ENCODE measurements at places on chromosomes 11 and 22.

GRCh38 chr11:75968021-75968625 is 153.1 kb downstream of the UVRAG start:
- no peak for DNase-seq

DNA sequence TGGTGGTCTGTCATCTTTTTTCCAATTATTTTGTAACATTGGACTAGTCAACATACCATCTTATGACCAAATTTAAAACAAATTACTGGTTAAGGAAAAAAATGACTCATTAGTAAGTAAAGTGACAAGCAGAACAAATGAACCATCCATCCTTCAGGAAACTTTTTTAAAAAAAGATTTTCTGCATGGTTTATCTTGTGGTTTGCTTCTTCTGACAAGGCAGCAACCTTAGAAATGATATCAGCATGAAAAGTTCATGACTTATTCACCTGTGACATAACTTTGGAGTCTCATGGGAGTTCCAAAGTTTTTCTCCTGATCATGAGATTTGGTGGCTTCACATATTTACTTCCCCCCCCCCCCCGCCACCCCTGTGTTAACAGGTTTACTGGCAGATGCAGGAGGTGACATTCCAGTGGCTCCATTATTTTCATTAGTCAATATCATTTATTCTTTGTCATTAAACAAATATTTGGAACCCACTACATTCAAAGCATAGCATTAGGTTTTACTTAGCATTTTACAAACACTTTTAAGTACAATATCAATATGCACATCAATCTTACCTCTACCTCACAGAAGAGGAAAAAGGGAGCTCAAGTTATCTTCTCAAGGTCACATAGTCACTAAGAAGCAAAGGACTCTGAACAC is 40.7 kb downstream of the DCUN1D5 start:
- DNase-seq = no peak

DNA sequence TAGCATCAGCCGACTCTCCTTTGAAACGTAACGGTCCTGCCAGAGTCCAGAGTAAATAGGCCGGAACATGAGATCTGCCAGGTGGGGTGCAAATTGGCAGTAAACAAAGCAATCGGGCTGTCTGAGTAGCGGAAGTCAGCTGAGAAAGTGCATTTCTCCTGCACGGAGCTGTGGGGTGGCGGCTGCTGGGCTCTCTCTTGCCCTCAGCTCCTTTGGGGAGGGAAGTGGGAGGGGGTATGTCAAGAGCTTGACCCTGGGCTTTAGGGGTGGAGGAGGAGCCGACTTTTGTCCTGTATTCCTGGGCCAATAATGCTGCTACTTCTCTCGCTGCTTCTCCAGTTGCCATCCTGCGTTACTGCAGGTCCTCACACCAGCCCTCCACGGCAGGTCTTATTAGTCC is 11.6 kb downstream of the GRIK4 start:
- DNase-seq = peak; percentile 37

- no peak for DNase-seq
Measured at GRCh38 chr22:37674951-37675929, at the start of gene LGALS1. LGALS1 (plus strand) TSS chr22:37675636; CDS start chr22:37675703, 67 bp downstream.

- DNase-seq = no peak
Measured at GRCh38 chr11:8287297-8287696, 23.6 kb upstream of the LMO1 start.

GRCh38 chr11:38553148-38553547 is 1955.1 kb upstream of the RAG2 start:
- no peak for DNase-seq

- no peak for DNase-seq
Measured at GRCh38 chr11:5151713-5152153, 2.8 kb downstream of the OR52A1 start.

DNA sequence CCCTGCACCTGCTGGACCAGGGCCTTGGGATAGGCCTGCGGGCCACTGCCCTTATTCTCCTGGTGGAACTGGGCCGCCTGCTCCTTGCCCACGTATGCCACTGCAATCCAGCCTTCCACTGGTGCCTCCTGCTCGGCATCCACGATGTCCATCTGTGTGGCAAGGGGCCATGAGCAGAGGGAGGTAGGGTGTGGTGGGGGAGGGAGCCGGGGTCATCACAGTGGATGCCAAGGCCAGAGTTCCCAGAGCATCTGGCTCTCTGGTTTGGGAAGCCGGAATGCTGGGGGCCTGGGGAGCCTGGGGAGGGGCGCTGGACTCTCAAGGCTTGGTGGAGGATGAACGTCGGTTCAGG is 627 bp downstream of the RNF215 start:
- no peak for DNase-seq

GRCh38 chr11:88814076-88814475 is 251.7 kb downstream of the GRM5 start:
- DNase-seq = no peak

GRCh38 chr22:31363885-31364465 is 17.8 kb upstream of the PATZ1 start:
- no peak for DNase-seq

DNA sequence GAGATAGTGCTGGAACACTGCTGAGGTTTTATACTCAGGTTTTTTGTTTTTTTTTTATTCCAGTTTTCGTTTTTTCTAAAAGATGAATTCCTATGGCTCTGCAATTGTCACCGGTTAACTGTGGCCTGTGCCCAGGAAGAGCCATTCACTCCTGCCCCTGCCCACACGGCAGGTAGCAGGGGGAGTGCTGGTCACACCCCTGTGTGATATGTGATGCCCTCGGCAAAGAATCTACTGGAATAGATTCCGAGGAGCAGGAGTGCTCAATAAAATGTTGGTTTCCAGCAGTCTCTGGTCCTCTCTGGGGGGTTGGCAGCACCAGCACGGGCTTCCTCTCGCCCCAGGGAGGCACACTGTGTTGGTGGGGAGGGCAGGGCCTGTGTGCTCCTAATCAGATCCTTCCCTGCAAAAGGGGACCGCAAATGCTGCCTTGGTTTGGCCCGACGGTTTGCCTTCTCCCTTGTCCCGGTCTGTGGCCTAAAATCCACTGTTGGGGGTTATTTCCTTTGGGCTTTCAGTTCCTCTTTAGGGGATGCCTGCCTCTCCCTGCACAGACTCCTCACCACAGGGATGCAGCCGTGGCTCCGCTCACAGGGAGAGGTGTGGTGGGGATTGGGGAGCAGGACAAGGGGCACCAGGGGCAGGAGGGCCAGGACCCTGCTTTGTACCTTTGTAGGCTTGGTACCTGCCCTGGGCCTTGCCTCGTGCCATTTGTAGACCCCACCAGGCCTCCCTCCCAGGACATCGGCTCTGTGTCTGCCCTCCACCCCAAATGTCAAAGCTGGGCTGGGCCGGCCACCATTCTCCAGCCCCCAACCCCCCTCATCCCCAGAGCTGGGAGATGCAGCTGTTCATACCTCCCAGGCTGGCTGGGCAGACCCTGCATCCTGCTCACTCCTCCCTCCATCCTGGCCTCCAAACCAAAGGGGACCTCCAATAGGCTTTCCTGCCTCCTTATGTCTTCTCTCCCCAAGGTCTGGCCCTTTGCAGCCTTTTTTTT is 13.5 kb downstream of the MCAT start:
- DNase-seq = no peak

- DNase-seq = peak; percentile 90
Measured at GRCh38 chr11:123588117-123588863, 66.1 kb downstream of the SCN3B start.

GRCh38 chr11:74849525-74850391 is 99.1 kb downstream of the XRRA1 start:
- DNase-seq = no peak
